ENCODE measurements at places on chromosomes 11 and 22.

- no peak for DNase-seq
These were observed 7.0 kb upstream of the LYVE1 start for GRCh38 chr11:10575346-10576034.

DNA sequence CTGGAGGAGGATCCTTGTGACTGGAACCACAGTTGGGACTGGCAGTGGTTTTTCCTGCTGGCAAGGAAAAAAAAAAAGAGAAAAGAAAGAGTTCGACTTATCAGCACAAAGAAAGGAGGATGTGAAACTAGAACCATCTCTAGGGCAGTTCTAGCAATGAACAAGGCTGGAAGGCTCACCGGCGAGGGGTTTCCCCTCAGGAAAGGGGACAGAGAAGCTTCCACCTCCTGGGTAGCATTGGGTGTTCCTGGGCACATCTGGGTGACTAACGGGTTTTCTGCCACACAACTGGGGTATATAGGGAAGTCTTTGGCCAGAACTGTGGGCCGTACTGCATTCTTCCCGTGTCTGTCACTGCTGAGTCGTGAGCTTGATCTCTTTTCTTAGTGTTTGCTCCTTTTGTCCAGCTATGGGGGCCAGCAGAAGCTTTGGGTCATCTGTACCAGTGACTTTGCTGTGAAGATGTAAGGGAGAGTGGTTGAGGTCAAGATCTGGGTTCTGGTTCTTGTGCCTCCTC is 109.4 kb upstream of the OR4B1 start:
- DNase-seq: no peak

DNA sequence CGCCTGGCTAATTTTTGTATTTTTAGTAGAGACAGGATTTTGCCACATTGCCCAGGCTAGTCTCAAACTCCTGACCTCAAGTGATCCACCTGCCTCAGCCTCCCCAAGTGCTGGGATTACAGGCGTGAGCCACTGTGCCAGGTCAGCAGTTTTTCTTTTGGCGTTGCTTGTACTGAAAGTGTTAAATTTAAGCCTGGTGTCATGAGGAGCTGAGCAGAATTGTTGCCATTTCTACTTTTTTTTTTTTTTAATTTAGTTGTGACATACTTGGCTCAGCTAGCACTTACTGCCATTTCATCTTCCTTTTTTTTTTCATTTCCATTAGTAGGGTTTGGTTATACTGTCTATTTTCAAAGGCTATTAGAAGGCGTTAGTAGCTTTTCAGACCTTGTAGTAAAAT is 10.7 kb downstream of the TAB1 start:
- no peak for DNase-seq

DNA sequence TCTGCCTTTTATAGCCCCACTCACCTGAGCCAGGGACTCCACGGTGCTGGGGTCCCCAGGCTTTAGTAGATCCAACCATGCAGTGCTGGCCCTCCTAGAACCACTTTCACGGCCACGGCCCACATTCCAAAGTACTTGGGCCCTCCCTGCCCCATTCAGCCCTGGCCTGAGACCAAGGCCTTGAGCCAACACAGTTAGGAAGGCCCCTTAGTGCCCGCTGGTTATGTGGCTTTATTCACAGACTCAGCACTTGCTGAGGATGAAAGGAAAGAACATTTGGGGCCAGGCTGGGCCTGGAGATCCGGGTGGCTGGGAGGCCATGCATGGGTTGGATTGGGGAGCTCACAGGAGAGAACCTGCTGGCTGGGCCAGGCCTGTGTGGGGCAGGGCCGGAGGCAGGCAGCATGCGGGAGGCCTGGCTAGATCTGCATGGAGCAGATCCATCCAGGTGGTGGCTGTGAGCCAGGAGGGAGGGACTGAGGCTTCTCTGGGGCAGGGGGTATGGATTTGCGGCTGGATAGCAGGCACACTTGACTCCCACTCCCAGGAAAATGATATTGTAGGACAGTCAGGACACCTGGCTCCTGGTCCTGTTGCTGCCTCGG is 12.6 kb downstream of the CHRM1 start:
- no peak for DNase-seq

- DNase-seq: no peak
These were observed 255.1 kb upstream of the B3GAT1 start for GRCh38 chr11:134667175-134667500.

DNA sequence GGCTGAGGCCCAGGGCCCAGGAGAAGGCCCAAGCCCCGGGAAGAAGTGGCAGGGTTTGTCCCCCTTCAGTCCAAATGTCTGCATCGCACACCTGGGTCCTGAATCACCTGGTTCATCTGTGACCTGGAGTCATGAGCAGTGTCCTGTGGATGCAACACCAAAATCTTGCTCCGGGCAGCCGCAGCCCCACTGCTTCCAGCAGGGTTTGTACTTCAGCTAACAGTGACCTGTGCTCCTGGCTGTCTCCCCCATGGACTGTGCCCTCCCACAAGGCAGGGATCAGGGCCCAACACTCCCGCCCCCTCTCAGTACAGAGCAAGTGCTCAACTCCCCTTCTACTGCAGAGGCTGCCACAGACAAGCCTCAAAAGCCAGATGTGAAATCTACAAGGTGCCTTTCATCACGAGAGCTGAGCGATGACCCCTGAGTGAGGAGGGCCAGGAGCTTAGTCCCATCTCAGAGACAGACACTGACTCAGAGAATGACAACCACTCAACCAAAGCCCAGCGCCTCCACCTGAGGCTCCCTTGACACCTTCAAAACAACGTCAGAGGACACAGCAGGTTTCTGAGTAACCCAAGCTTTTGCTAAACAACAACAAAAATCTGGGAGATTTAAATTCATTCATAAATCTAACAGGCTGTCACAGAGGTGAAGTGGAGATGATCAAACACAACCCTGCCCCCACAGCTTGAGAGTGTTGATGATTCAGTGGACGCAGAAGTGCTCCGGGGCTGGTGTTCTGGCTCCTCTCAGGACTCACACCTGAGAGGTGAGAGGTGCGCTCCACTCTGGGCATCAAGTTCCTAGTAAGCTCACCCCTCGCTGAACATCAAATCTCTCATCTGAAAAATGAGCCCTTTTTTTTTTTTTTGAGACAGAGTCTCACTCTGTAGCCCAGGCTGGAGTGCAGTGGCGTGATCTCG is 3.4 kb downstream of the KIAA0930 start:
- no peak for DNase-seq

GRCh38 chr11:19777039-19777376 is 64.4 kb downstream of the NAV2 start:
- DNase-seq: no peak

DNA sequence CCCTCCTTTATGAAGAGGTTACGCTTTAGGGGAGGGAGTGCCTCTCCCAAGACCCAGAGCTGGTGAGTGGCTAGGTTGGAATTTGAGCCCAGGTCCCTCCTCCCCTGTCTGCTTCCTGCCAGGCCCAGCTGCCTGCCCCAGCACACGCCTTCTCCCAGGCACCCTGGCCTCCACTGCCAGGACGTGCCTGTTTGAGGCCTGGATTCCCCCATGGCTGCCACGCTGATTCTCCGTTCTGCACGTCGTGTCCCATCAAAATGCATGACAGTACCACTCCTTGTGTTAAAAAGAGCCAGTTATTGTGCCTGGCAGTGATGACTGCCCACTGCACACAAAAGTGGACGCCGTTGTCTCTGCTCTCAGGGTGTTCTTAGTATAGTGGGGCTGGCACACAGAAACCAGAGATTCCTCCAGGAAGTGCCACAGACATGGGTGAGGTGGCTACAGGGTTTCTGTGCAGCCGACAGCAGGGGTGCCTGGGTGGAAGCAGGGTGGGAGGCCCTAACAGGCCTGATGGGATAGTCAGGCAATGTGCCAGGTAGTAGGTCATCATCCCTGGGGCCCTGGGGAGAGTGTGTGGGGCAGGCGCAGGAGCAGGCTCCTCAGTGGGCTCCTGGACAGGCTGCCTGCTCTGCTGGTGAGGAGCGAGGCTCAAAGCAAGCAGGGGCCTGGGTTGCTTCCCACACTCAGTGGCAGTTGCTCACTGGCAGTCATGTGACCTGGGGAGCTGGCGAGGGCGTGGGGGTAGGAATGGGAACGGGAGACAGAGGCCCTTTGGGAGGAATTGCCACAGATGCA is 24.2 kb downstream of the MED15 start:
- DNase-seq: no peak

GRCh38 chr11:99960536-99960935 is 726.6 kb upstream of the ARHGAP42 start:
- no peak for DNase-seq

GRCh38 chr11:127677660-127678425 is 677.3 kb upstream of the KIRREL3 start:
- no peak for DNase-seq

GRCh38 chr22:49523374-49524008 is 304.2 kb downstream of the BRD1 start:
- no peak for DNase-seq

DNA sequence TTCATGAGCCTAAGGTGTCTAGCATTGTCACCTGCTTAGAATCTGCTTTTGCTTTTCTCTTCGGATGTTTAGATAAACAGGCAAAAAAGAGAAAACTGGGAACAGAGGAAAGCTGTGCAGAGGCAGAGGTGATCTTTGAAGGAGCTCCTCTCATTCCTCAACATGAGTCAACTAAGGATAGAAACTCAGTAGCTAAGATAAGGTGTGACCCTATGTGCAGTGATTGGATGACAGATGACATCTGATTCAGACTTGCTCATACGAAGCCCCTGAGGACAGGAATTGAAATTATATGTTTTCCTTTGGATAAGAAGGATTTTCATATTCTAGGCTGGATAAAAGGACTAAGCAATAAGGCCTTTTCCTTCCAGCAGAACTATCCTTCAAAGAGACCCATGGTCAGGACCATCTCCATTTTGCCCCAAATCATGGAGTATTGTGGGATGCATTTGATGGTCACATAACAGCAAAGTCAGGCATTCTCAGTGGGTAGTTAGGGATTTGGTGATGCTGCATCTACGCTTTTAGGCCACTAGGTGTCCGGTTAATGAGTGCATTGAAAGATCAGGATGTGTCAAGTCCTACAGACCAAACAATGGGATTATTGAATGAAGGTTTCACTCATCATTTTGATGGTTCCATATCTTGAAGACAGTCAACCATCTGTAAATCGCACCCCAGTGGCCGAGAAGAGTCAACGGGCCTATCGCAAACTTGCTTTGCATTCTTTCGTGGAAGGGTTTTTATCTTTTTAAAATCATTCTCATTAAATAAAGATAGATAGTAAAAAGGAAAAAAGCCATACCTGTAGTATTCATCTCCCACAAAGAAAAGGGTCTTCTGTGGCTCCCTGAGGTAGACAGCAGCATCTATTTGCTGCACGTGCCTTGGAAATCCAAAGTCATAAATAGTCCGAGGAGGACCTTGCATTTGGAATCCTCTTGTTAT is 32.2 kb downstream of the MMP20 start:
- DNase-seq: no peak

- no peak for DNase-seq
These were observed 75.4 kb upstream of the ADSL start for GRCh38 chr22:40270748-40271373.

DNA sequence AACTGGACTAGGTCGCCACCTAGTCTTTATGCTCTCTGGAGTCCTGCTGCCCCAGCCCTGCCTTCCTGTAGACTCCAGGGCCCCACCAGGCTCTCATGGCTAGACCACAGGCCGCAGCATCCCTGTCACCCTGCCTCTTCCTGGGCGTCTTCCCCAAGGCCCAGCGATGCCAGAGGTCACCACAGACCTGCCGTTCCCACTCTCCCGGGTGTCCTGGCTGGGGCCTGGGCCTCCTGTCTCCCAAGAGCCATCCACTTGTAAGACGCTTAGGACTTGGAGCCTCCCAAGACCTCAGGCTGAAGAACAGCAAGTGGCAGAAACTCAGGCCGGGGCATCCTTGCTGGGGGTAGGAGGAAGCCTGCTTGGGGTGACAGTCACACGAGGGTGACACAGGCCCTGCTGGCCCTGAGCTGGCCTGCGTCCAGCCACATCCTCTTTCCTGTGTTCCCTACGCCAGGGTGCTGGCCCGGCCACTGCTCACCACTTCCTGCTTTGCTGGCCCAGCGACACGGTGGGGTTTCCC is 2.0 kb upstream of the TCIRG1 start:
- no peak for DNase-seq

- DNase-seq: no peak
These were observed 466.5 kb downstream of the FAM181B start for GRCh38 chr11:82267186-82267585.

DNA sequence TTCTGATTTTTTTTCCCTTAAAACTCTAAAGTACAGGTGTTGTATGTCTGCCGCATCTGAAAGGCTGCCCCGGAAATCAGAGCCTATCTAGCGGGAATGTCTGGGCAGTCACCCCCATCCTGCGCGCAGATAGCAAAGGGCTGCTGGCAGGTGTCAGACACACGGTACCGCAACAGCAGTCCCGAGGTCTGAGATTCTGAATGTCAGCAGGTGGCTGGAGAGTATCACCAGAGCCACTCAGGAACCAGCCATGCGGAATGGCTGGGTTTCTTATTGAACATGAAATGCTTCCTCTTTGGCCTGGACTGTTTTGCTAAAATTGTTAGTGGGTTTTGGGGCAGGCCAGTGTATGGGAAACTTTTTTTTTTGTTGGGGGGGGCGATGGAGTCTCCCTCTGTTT is 53.3 kb downstream of the CERK start:
- no peak for DNase-seq

All from CD8-positive, alpha-beta memory T cell (primary cell).